Ascending aorta (tissue), 2 donors: ENCODE measurements at places on chromosomes 3 and 15. TPM values are rescaled to one million over a fixed set of nuclear protein-coding genes. Genes with fewer than 3 reads are reported as not detected.

DNA sequence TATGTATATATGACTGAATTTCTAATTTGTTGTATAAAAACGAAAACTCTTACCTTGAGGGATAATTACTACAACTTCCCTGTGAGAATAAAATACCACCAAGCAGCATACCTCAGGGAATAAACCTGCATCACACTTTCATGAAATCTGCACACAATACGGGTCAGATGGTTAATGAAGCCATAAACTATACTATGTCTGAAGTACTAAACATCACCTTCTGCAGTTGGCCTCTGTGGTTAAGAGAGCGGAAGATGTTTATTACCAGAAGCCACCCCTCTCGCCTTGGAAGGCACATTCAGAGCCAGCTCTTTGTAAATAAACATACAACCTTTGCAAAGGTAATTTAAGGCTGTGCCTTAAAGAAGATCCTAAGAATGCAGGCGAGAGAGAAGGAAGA is 462.1 kb upstream of the NR2F2 start:
- no peaks in the 10 kb centered on the region for H3K36me3 ChIP-seq
- H3K4me1 ChIP-seq = no peaks in the 10 kb centered on the region
- no peak for DNase-seq
- H3K27ac ChIP-seq = no peak overlapping the region

GRCh38 chr15:70132139-70132538 is 34.4 kb upstream of the TLE3 start:
- no peaks in the 10 kb centered on the region for H3K4me1 ChIP-seq
- H3K4me3 ChIP-seq = no peak overlapping the region
- no peaks in the 10 kb centered on the region for H3K27me3 ChIP-seq
- no peaks in the 10 kb centered on the region for H3K36me3 ChIP-seq
- DNase-seq = no peak

GRCh38 chr15:78272776-78273175 is 8.4 kb downstream of the DNAJA4 start:
- no peaks in the 10 kb centered on the region for H3K4me1 ChIP-seq
- no peak overlapping the region for H3K27ac ChIP-seq
- peaks cover 20% of the 10 kb centered on the region for H3K36me3 ChIP-seq
- H3K27me3 ChIP-seq = no peaks in the 10 kb centered on the region

DNA sequence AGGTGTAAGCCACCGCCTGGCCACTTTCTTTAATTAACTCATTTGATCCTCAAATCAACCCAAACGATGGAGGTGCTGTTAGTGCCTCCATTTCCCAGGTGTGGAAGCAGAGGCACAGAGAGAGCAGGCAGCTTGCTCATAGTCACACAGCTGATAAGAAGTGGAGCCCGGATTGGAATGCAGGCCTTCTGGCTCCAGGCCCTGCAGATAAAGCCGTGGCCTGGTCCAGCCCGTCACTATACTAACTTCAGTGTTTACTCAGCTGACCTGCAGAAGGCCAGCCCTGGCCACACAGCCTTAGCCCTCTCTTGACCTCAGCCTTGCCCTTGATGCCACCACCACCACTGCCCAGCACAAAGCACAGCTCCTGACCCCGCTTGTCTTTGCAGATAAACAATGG is 116.7 kb downstream of the NUP210 start:
- no peak overlapping the region for H3K4me3 ChIP-seq
- no peak for DNase-seq
- H3K36me3 ChIP-seq = no peaks in the 10 kb centered on the region
- no peak overlapping the region for H3K27ac ChIP-seq
- H3K27me3 ChIP-seq = no peaks in the 10 kb centered on the region
- peaks cover 5% of the 10 kb centered on the region for H3K4me1 ChIP-seq

- H3K27ac ChIP-seq = peak overlapping the region; percentile 58
- peak; percentile 86 for DNase-seq
These were observed 29.7 kb downstream of the PLXND1 start for GRCh38 chr3:129576514-129577352.

GRCh38 chr3:3102751-3103150 is 7.4 kb downstream of the IL5RA start:
- no peak overlapping the region for H3K4me3 ChIP-seq
- no peaks in the 10 kb centered on the region for H3K36me3 ChIP-seq
- no peaks in the 10 kb centered on the region for H3K27me3 ChIP-seq
- no peaks in the 10 kb centered on the region for H3K4me1 ChIP-seq
- no peak overlapping the region for H3K27ac ChIP-seq

DNA sequence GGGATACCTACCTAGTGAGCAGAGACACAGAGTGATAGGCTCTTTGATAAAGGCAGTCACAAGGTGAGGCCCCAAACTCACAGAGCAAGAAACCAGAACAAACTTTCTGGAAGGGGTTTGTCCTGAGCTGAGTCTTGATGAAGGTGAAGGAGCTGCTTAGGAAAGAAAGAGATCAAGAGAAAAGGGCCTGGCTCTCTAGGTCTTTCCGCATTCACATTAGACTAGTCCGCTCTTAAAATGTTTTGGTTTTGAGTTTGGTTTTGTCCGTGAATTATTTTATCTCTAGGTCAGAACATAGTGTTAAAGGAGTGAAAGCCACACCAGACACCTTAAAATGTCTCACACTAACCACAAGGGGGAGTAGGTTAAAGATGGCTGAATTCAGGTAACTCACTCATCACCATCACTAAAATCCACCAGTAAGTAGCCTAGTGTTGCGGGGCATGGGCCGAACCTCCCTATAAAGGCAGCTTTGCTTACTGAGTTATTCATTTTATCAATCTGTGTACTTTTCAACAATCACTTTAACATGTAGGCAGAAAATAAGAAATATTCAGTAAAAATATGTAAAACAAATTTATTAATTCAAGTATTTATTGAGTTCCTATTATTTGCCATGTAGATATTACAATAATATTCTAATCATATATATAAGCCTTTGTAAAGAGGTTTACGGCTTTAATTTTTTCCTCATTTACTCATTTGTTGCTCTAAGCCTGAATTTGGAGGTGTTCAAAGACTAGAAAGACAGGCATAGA is 121.5 kb upstream of the TSC22D2 start:
- no peaks in the 10 kb centered on the region for H3K27me3 ChIP-seq
- DNase-seq = no peak
- H3K36me3 ChIP-seq = no peaks in the 10 kb centered on the region
- no peaks in the 10 kb centered on the region for H3K4me1 ChIP-seq

The LIPC gene
- total RNA-seq = not detected

DNA sequence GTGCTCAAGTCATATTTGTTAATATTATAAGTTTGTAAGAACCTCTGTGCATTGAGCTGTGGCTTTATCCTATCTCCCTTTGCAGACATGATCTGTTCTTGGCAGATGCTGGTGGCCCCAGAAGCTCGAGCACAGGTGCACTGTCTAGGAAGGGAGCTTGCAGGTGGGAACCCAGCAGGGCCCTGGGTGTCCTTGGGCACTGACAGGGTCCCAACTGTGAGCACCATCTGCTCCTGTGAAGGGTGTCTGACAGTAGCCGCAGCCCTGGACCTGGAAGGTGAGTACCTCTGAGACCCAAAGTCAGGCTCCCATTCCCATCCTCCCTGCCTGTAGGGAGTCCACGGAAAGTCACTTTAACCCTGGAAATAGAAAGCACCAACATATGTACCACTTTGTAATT is 2.4 kb upstream of the REC114 start:
- no peaks in the 10 kb centered on the region for H3K27me3 ChIP-seq
- H3K4me3 ChIP-seq = no peak overlapping the region
- no peak overlapping the region for H3K27ac ChIP-seq
- no peaks in the 10 kb centered on the region for H3K4me1 ChIP-seq
- no peak for DNase-seq
- H3K36me3 ChIP-seq = no peaks in the 10 kb centered on the region

The MAP6D1 gene
- total RNA-seq = not detected

GRCh38 chr3:153173758-153174516 is 11.9 kb downstream of the RAP2B start:
- H3K36me3 ChIP-seq = no peaks in the 10 kb centered on the region
- H3K4me3 ChIP-seq = no peak overlapping the region
- DNase-seq = no peak
- H3K27me3 ChIP-seq = no peaks in the 10 kb centered on the region
- H3K27ac ChIP-seq = no peak overlapping the region

- H3K4me3 ChIP-seq = no peak overlapping the region
- peaks cover 5% of the 10 kb centered on the region for H3K36me3 ChIP-seq
- DNase-seq = no peak
- H3K27me3 ChIP-seq = no peaks in the 10 kb centered on the region
- H3K4me1 ChIP-seq = no peaks in the 10 kb centered on the region
These were observed 38.9 kb upstream of the TPRG1 start for GRCh38 chr3:189132839-189133238.

DNA sequence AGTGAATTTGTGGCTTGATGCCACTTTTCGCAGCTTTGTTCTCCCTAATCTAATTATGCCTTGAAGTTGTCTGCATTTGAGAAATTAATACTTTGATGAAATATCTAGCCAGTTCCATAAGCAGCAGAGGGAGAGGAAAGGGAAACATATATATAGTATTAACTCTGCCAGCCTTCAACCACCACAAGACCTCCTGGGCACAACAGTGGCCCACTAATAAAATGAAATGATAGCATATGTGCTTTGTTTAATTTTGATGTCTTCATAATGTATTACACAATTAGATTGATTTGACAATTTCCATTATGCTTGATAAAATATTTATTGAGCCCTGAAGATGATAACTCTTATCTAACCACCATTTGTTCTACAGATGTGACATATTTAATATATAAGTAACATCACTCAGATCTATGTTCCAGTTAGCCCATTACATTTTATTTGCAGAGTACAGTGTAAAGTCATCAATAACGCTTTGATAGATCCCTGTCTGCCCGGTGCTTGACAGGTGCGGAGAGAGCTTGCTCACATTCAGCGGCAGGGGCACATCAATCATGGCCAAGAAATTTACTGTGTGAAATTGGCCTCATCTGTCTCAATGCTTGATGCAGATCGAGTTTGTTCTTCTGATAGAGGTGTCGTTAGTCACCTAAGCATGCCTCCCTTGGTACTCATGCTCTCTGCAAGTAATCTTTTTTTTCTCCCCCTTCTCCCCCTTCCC is 187.4 kb downstream of the MECOM start:
- H3K4me3 ChIP-seq = no peak overlapping the region
- H3K4me1 ChIP-seq = peaks cover 14% of the 10 kb centered on the region
- H3K27ac ChIP-seq = no peak overlapping the region
- H3K36me3 ChIP-seq = no peaks in the 10 kb centered on the region
- H3K27me3 ChIP-seq = no peaks in the 10 kb centered on the region

- H3K27ac ChIP-seq = no peak overlapping the region
- no peaks in the 10 kb centered on the region for H3K4me1 ChIP-seq
- no peaks in the 10 kb centered on the region for H3K36me3 ChIP-seq
- no peak for DNase-seq
- H3K27me3 ChIP-seq = no peaks in the 10 kb centered on the region
These were observed 382.6 kb downstream of the SOX2 start for GRCh38 chr3:182094321-182094720.
